Mesenchymal stem cell (in vitro differentiated cells and primary cell): ENCODE measurements at places on chromosomes 5 and 9.
A peak's percentile ranks its signal among the peaks of the same experiment; 100 is the strongest.

GRCh38 chr5:128799945-128800344 lies 165.3 kb upstream of the SLC27A6 start:
- H3K4me3 ChIP-seq: no peak overlapping the region
- no peaks in the 10 kb centered on the region for H3K27me3 ChIP-seq
- no peak overlapping the region for H3K27ac ChIP-seq
- no peaks in the 10 kb centered on the region for H3K4me1 ChIP-seq
- no peaks in the 10 kb centered on the region for H3K36me3 ChIP-seq

GRCh38 chr5:100902440-100903038 lies 543 bp downstream of the ST8SIA4 start:
- peak overlapping the region; percentile 73 for H3K4me3 ChIP-seq
- no peaks in the 10 kb centered on the region for H3K36me3 ChIP-seq
- H3K27me3 ChIP-seq: no peaks in the 10 kb centered on the region

DNA sequence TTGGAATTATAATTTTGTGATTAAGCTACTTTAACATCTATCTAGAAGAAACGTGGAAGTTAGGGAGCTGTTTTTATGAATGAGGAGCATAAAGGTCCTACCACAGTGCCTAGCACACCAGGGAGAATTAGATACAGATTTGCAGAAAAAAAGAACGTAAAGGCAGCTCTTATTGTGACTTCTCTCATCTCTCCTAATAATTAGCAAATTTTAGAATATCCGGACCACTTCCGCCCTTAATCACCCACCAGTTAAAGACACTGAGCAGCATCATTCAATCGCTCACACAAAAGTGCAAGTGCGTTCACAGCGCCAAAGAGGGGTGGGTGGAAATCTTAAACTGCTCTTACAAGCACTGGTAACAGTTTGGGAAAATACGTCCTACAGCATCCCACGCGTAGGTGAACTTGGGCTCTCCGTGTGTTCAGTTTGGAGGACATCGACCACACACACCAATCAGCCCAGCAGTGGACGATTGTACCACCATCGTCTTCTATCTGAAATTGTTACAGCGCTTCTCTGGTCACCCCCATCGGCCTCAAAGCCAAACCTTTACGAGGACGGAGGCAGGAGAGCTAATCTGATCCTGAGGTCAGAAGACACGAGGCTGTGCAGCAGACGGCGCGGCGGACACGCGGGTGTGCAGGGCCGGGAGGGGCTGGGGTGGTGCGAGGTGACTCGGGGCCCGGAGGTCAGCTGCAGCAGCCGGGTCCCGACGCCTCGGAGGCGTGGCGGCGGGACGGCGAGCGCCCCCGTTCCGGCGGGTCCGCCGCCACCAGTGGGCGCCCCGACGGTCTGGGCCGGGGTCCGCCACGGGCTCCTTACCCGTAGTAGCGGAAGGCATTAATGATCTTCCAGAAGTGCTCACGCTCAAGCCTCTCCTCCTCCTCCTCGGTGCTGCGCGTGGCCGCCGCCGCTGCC lies 646 bp downstream of the CARNMT1 start:
- H3K36me3 ChIP-seq: no peaks in the 10 kb centered on the region
- peaks cover 3% of the 10 kb centered on the region for H3K4me1 ChIP-seq
- H3K27ac ChIP-seq: peak overlapping the region; percentile 4
- peak; percentile 53 for DNase-seq
- H3K4me3 ChIP-seq: peak overlapping the region; percentile 84

- peak; percentile 58 for DNase-seq
- H3K4me1 ChIP-seq: no peaks in the 10 kb centered on the region
- H3K4me3 ChIP-seq: no peak overlapping the region
- H3K27ac ChIP-seq: no peak overlapping the region
Observed at GRCh38 chr5:153222936-153223335, 267.5 kb upstream of the GRIA1 start.

DNA sequence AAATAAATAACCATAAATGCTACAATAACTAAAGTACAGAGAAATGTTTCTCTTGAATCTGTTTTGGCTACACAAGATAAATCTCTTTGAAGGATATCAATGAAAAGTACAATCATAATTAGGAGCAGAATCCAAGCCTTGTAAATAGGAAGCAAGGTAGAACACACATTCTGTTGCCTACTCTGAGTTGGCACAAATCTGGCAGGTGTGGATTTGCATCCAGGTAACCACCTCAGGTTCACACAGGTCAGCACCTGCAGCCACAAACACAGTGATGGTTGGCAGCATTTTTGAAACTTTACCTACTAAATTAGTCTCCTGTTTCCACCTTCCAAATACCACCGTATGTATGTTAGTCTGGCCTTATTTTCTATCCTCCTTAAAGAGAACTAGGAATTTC lies 105.3 kb upstream of the PIK3R1 start:
- no peak overlapping the region for H3K27ac ChIP-seq
- no peaks in the 10 kb centered on the region for H3K4me1 ChIP-seq
- no peak overlapping the region for H3K4me3 ChIP-seq
- no peaks in the 10 kb centered on the region for H3K27me3 ChIP-seq
- DNase-seq: no peak
- no peaks in the 10 kb centered on the region for H3K36me3 ChIP-seq
